ENCODE measurements at places on chromosomes 16 and 17.

GRCh38 chr17:888998-889441, 90.6 kb downstream of the NXN start:
- DNase-seq = peak; percentile 94

DNA sequence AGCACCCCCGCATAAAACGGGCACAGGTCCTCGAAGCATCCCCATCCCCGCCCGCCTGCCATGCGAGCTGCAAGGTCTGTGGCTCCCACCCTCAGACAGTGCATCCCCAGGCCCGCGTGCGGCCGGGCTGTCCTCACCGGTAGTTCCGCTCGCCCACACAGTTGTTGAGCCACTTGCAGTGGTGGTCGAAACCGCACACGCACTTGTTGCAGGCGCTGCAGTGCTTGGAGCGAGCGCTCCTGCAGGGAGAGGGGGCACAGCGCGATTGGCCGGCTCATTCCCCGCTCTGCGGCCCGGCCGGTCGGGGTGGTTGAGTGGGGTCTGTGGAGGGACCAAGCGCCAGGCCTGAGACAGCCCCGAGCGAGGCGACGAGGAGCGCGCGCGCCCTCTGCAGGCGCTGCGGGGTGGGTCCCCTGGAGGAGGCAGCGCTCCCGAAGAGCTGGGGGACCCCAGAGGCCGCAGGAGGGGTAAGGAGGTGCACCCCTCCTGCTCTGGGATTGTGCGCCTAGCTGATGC, 6.0 kb upstream of the TPPP3 start:
- DNase-seq = no peak

- DNase-seq = peak; percentile 52
Measured at GRCh38 chr17:40110026-40110845, 9.8 kb upstream of the NR1D1 start.

DNA sequence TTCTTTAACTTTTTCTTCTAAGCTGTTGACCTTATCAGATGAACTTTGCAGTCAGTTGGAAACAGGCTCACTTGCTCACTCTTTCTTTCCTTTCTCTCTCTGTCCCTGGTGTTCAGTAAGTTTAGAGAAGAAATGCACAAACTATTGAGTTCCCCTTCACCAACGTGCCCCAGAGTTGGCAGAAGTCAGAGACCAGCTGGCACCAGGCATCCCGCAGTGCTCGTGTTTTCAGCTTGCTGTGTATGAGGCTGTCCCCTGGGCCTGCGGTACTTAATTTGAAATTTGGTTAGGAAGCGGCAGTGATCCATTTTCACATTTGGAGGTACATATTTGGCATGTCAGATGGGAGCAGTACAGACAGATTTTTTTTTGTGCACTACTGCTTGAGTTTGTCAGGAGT, 258.6 kb downstream of the SNX29 start:
- no peak for DNase-seq

All from NCI-H82 (cell line).